Fibroblast of skin of scalp (primary cell): ENCODE measurements at places on chromosomes 1 and 21.

DNA sequence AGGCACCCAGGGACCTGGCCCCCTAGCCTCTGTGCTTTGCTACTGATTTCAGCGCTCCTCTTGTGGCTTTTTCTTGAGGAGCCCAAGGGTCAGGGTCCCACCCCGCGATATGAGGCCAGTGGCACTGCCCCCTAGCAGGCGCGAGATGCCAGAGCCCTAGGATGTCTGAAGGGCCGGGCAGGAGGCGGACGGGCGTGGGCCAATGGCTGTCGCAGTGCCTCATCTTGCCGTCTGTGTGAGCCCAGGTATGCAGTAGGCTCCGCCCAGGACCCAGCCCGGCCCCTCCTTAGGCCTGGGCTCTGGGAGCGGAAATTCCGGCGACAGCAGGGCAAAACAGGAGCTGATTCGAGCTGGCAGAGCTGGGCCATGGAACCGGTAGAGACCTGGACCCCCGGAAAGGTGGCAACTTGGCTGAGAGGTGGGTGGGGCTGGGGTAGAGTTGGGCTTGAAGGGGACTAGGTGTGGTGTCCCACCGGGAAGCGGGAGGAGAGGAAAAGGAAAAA lies at the start of gene CNKSR1:
Gene CNKSR1, plus strand, starts transcription at position 310 of the 503 bp plus-strand sequence. Its CDS starts 57 bp downstream, at position 367.
- DNase-seq = no peak

- DNase-seq = peak; percentile 42
These were observed 3.1 kb downstream of the SMIM1 start for GRCh38 chr1:3775490-3776230.

GRCh38 chr21:16363518-16363917 lies 633.7 kb downstream of the USP25 start:
- no peak for DNase-seq

DNA sequence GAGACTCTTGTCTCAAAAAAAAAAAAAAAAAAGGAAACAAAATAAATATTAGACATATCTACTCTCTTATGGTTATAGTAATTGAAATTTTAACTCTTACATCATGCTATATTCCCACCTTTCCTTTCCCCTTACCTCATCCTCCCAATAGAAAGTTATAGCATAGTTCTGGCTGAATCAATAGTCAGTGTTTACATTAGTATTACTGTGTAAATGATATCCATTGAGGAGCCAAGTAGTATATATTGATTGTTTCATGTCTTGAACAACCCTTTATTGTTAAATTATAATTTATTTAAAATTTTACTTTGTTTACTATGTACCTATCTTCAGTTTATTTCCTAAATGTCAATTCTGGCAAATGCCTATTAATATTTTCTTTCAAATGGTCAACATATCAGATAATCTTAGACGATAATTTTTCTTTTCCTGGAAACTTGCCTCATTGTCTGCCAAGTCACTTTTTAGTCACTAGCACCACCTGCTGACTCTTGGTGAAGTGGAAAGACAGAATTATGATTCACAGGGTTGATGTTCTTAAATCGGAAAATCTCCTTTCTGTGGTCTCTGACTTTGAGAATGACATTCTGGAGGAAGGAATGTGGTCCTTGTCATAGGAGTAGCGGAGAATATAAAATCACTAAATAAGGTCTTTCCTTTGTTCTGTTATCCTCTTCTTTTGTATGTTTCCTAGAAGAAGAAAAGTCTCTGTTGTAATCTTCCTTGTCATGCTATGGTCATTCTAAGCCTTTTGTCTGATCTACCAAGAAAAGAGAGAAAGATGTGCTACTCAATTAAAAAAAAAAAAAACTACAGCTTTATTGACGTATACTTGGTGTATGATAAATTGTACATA lies 8.6 kb downstream of the HJV start:
- peak; percentile 88 for DNase-seq

- DNase-seq = no peak
These were observed 26.0 kb downstream of the TRIT1 start for GRCh38 chr1:39857126-39857878.

DNA sequence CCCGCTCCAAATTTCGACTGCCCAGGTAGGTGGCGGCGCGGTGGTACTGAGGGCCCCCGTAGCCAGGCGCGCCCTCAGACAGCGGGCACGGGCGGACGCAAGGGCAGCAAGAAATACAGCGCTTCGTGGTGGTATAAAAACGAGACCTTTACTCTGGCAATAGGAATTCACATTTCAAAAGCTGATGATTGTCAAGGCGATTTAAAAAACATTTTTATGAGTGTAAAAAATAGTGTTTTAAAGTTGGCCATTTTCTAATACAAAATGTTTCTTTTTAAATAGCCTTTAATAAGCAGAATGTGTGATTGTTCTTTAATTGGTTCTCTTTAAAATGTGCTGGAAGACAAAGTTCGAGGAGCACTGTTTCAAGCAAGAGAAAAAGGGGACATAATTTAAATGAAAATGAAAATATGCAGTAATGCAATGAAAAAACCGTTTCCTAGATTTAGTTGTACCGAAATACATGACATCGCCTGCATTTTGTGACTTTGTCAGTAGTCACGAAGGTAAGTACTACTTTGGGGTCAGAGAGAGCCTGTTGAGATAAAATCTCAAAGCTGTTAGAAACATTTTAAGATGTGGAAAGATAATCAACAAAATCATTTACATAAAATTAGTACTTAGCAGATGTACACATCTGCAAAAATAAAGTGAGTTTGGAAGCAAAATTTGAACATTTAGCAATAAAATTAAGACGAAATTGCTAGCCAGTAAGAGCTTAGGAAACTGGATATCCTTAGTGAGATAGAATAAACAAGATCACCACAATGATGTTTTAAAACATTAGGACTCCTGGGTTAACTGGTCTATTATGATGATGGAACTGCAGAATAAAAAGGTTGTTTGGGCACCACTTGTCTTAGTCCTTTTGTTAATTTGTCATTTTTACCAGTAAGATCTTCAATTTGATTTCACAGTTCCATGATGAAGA lies 1.1 kb upstream of the PSMG1 start:
- DNase-seq = no peak

DNA sequence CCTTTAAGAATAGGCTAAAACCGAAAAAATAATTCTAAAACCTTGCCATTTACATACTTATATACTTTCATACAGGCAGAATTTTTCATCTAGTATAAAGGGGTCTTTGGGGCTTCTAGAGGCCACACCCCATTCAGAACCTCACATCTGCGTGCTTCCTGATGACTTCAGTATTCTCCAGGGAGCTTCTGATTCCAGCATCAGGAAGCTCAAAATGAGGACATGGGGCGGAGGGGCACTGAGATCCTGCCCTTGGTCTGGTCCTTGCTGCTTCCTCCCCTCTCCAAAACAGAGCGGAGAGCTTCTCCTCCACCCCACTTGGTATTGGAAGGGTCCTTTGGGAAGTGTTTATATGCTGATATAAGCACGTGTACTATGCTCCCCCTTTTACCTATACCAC lies 13.8 kb downstream of the PAX7 start:
- DNase-seq = no peak

GRCh38 chr1:221832617-221833016 lies 90.7 kb upstream of the DUSP10 start:
- DNase-seq = no peak

- DNase-seq = no peak
These were observed 42.3 kb downstream of the NFIA start for GRCh38 chr1:61124696-61125095.

- no peak for DNase-seq
These were observed 12.9 kb upstream of the IL19 start for GRCh38 chr1:206757524-206758266.

GRCh38 chr1:54475357-54475881 lies 69.2 kb upstream of the SSBP3 start:
- no peak for DNase-seq

GRCh38 chr1:58619286-58620054 lies 42.4 kb upstream of the TACSTD2 start:
- no peak for DNase-seq

DNA sequence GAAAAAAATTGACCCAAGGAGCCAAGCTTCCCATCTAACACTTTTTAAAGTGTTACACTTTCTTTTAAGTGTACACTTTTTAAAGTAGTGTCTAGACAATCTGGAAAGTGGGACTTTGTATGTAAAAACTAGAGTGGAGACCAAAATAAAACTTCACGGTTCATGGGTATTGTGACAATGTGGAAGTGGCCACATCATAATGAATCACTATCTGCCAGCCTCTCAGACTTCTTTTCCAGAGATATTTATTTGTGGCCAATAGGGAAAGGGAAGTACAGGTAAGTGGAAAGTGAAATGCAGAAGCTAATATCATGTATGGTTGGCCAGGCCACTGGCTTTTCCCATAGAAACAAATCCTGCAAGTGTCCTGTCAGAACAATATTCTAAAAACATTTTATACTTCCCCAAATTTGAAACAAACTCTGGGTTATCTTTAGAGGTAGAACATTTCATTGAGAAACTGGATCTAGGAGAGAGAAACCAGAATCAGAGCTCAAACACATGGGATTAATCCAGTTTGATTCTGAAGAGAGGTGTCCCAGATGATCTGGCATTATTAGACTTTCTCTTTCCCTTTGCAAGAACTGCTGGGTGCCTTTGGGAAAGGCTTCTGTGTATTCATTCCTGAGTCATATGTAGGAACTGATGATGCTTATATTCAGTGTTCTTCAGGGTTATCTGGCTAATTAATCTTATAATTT lies 2.0 kb downstream of the TNFSF18 start:
- DNase-seq = peak; percentile 16

GRCh38 chr1:202210385-202210784 lies 16.8 kb downstream of the LGR6 start:
- DNase-seq = no peak

GRCh38 chr1:5221451-5221850 lies 567.0 kb downstream of the AJAP1 start:
- DNase-seq = no peak

DNA sequence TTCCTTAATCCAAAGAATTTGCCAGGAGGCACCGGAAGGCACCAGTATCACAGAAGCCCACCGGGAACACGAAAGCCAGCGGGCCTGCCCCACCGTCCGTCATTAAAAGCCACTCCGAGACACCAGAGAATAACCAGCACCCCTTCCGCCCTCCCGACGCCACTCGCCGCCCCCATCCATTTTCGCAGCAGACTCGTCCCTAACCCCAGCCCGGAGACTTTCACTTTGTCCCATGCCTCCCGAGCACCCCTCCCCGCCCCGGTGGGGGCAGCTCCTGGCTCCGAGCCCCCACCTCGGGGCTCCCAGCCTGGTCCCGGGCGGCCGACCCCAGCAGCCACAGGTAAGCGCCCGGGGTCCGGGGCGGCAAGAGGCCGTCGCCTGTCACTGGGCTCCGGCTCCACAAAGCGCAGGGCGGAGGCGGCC lies 105.4 kb downstream of the SLC45A1 start:
- DNase-seq = no peak

GRCh38 chr21:42201615-42202161 lies 17.3 kb upstream of the ABCG1 start:
- DNase-seq = no peak

DNA sequence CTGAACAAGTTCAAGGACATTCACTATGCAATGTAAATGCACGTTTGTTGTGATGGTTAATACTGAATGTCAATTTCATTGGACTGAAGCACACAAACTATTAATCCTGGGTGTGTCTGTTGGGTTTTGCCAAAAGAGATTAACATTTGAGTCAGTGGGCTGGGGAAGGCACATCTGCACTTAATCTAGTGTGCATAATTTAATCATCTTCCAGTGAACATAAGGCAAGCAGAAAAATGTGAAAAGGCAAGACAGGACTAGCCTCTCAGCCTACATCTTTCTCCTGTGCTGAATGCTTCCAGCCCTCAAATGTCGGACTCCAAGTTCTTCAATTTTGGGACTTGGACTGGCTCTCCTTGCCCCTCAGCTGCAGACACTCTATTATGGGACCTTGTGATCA lies 40.1 kb downstream of the PRPF38A start:
- DNase-seq = no peak

- peak; percentile 47 for DNase-seq
These were observed 103.0 kb downstream of the CAMTA1 start for GRCh38 chr1:6888268-6888667.

- DNase-seq = no peak
These were observed 29.2 kb upstream of the PKP1 start for GRCh38 chr1:201253906-201254624.

DNA sequence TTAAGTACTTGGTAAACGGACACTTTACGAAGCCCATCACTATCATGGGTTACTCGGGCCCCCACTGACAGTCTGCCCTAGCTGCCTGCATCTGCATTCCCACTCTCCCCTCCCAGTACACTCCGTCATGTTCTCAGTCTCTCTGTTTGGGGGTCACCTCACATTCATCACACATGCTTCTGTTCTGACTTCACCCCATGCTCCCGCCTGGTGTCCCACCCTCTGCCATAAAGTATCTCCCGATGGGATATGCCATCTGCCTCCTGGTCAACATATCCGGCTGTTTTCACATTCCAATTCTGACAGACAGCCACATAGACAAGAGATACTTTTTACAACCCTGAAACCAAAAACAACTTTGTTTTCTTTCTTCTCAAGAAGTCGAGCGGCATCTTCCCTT lies 1.0 kb downstream of the OLFML2B start:
- DNase-seq = peak; percentile 17

DNA sequence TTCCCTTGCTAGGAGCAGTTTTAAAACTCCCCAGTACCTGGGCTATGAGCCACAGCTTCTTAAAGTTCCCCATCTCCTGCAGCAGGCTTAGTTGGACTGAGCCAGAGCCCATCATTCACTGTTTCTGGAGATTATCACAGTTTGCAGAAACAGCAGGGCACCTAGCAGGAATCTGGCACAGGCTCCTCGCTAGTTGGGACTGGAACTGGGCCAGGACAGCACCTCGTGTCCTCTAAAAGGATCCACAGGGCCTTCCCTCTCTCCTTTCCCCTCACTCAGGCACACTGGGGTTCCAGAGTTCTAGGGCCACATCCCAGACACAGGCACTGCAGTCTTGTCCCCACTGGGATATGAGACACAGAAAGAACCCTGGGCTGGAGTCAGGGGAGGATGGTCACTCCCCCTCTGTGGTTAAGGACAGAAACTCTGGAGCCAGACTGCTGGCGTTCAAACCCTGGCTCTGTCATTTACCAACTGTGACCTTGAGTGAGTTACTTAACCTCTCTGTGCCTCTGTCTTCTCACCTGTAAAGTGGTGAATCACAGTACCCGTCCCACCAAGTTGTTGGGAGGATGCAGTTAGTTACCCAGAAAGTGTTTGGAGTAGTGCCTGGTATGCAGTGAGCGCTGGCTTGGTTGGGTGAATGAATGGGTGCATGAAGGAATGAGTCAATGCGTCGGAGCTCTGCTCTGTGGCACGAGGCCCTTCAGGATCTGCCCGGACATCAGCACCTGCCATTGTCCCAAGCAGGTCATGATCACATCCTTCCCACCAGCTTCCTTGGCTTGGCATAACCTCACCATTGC lies 18.8 kb upstream of the ECE1 start:
- DNase-seq = peak; percentile 64
